Endothelial cell of umbilical vein (primary cell): ENCODE measurements at places on chromosomes 2 and 18.

- DNase-seq, result peak; percentile 10
Observed at GRCh38 chr2:61946666-61947065, 41.2 kb downstream of the COMMD1 start.

DNA sequence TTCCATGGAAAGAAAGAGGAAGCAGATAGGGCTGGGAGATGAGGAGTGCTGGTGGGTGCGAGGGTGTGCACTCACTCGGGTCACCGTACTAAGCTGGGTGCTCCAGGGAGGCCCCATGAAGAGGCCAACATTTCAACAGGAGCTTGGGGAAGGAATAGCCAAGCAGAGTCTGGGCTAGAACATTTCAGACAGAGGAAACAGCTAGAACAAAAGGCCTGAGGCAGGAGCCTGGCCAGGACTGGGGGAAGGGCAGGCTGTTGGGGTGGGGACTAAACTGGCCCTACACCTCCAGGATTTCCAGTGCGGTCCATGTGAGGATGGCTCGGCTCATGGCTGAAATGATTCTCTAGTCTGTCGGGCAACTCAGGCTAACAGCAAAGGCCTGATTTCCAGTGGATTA, 90.8 kb downstream of the ZFP36L2 start:
- no peak for DNase-seq

DNA sequence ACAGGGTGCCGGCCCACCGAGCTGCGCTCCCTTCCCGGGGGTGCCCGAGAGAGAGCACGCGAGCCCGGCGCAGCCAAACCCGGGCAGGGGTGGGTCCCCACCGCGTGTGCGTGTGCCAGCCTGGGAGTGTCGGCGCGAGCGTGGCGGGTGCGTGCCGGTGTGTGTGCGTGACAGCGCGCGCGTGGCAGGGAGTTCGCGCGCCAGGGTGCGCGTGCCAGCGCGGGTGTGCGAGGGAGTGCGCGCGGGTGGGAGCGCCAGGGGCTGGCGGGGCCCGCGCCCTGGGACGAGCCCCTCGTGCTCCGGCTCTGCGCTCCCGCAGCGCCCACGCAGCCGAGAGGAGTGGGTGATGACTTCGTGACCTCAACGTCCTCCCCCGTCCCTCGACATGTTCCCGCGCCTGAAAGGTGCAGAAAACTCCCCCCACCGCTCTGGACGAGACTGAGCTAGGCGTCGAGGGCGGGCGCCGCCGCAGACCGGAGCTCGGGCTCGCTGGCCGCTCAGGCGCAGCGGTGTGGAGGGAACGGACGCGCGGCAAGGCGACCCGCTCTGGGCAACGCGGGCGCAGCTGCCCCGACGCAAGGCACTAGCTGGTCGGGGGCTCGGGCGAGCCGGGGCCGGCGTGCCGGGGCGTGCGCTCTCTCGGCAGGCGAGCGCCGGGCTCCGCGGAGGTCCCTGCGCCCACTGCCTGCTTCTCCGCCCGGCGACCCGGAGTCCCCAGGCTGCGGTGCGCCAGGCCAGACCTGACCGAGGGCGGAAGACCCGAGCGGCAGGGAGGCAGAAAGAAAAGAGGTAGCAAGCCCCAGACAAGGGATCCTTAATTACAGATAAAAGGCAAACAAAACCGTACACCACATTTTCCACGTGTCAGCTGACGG, 582.8 kb downstream of the ZEB2 start:
- peak; percentile 48 for DNase-seq

DNA sequence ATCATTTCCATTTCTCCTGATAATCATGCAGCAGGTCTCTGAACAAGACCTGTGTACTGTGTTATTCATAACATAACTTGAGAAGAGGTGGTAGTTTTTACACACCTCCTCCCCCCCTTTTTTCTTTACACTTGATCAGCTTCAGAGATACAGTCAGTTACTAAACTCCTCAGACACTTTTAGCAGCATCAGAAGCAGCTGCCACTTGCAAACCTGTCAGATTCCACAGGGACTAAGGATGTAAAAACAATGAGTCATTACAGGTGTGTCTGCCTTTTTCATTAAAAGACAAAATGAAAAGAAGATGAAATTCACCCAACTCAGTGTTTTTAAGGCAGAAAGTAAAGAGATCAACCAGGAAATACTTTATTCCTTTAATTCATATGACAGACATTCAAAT, 254.0 kb downstream of the NRXN1 start:
- no peak for DNase-seq

DNA sequence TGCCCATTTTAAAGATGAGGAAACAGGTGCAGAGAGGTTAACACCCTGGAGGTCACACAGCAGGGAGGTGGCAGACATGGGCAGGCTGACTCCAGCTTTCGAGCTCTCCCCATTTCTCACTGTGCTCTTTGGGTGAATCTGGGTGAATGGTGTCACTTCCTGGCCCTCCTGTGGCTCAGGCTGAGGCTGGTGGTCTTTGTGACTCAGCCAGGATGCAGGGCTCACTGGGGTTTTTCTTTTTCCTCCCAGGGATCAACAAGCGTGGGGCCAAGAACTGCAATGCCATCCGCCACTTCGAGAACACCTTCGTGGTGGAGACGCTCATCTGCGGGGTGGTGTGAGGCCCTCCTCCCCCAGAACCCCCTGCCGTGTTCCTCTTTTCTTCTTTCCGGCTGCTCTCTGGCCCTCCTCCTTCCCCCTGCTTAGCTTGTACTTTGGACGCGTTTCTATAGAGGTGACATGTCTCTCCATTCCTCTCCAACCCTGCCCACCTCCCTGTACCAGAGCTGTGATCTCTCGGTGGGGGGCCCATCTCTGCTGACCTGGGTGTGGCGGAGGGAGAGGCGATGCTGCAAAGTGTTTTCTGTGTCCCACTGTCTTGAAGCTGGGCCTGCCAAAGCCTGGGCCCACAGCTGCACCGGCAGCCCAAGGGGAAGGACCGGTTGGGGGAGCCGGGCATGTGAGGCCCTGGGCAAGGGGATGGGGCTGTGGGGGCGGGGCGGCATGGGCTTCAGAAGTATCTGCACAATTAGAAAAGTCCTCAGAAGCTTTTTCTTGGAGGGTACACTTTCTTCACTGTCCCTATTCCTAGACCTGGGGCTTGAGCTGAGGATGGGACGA, 13.2 kb downstream of the ITM2C start:
- DNase-seq, result no peak

DNA sequence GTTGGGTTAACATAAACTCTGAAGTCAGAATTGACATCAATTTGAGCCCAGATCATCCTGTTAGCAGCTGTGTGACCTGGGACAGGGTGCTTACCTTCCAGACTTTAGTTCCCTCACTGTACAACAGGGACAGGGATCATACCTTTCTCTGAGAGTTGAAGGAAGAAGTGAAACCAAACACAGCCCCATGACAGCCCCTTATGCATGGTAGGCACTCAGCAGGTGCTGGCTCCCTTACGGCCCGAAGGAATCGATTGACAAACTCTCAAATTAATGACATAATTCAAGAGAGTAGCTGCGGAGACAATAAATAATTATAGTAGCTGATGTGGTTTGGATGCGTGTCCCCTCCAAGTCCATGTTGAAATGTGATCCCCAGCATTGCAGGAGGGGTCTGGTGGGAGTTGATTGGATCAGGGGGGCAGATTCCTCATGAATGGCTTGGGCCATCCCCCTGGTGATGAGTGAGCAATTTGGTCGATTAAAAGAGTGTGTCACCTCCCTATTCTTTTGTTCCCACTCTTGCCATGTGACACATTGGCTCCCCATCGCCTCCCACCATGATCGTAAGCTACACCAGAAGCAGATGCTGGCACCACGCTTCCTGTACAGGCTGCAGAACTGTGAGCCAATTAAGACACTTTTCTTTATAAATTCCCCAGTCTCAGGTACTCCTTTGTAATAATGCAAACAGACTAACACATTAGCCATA, 72.4 kb downstream of the ODC1 start:
- DNase-seq, result no peak

- DNase-seq, result no peak
Observed at GRCh38 chr2:170362871-170363631, 185.1 kb downstream of the MYO3B start.

DNA sequence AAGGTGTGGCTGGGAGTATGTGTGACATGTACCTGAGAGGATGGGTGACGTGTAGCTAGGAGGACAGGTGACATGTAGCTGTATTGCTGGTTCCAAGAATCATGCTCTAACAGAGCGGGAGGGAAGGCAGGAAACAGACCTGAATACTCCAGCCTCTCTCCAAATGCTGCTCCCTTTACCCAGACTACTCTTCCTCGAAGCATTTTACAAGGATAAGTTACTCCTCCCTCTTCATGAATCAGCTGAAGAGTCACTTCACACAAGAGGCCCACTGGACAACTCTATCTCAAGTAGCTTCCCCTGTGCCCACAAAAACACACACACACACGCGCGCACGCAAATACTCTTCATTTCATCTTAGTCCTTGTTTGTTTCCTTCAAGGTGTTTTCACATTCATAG, 52.6 kb upstream of the KIDINS220 start:
- no peak for DNase-seq

DNA sequence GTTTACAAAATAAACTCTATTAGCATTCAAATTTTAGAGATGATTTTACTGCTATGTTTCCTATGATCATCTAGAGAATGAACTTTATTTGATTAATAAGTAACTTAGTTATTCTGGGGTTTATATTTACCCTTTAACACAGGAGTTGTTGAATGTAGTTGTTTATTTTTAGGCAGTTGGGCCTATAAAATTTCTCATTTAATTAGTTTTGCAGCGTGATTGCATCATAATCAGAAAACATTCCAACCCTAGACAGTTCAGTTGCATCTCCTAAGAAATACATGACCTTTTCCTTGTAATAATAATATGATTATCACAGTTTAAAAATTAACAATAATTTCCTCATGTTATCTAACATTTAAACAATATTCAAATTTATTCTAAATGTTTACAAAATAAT, 224.7 kb upstream of the CDH7 start:
- DNase-seq, result no peak

- DNase-seq, result no peak
Observed at GRCh38 chr2:149218497-149218896, 111.9 kb upstream of the LYPD6 start.

- DNase-seq, result no peak
Observed at GRCh38 chr2:149082735-149083134, 44.2 kb downstream of the LYPD6B start.

- DNase-seq, result no peak
Observed at GRCh38 chr2:241094172-241094571, 7.9 kb downstream of the MTERF4 start.

DNA sequence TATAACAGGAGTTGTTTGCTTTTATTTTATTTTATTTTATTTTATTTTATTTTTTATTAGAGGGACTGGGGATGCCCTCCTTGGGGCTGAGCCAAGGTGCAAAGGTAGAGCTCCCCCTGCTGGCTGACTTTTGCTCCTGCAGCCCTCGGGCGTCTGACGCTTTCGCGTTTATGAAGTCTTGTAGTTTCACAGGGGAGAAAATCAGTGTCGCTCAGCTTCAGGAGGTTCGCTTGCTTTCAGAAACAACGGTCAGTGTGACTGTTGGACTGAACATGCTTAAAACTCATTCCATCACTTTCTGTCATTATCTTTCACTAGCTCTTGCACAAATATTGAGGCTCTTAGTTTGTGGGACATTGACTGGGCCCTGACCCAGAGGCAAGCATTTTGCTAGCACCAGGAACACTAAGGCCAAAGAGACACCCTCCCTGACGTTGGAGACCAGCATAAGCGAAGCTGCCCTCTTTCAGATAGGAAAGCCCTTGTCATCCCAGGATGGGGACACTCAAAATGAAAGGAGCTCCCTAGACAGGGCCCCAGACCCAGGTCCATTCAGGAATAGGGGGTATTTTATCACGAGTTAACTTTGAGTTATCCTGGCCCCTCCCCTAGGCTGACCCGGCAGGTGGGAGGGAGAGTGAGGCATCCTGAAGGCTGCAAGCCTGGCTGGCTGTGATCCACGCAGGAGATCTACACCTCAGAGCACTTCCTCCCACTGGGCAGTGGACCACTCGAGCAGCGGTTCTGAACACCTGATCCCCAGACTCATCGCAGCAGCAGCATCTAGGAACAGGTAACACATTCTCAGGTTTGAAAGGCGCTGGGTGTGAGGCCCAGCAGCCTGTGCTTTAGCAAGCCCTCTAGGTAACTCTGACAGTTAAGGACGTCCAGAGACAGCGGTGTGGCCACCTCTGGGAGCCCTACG, 34.4 kb downstream of the LGALSL start:
- peak; percentile 55 for DNase-seq

DNA sequence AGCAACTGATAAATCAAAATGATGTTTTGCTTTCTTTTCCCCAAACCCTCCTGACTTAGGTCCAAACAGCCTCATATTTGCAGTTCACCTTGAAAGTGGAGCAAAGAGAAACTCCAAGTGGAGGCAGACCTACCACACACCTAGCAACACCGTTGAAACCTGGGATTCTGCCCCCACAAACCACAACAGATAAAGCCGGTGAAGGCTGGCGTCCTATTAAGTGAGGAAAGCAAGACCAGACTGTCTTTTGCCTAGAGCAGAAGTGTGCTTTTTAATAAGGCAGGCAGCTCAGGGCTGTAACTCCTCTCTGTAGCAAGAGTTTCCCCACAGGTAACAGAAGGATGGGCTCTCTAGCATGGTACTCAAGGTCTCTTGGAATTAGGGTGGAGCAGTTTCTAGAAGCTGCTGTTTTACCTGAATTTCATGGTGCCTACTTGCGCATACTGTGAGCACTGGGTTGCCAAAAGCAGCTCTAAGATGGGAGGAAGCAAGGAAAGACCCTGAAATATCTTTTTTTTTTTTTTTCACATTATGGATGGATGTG, 336.9 kb downstream of the BCL11A start:
- no peak for DNase-seq

DNA sequence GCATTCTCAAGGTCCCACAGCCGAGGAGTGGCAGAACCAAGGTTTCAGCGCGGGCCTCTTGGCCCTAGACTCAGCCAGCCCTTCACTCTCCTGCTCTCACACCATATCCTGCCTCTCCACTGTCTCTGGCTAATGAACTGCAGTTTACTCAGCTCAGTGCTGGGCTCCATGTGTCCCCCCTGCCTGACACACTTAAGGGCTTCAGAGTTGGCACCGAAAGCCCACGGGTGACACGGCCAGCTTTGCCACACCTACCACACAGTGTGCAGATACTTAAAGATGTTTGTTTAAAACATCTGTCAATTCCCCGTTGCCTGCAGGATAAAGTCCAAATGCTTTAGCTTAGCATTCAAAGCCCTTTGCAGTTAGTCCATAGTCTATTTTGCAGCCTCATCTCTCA, 241.2 kb downstream of the SEPTIN10 start:
- DNase-seq, result no peak

- no peak for DNase-seq
Observed at GRCh38 chr2:20604401-20604911, 46.4 kb downstream of the HS1BP3 start.

GRCh38 chr2:227781841-227782240, 31.8 kb upstream of the CCL20 start:
- no peak for DNase-seq

DNA sequence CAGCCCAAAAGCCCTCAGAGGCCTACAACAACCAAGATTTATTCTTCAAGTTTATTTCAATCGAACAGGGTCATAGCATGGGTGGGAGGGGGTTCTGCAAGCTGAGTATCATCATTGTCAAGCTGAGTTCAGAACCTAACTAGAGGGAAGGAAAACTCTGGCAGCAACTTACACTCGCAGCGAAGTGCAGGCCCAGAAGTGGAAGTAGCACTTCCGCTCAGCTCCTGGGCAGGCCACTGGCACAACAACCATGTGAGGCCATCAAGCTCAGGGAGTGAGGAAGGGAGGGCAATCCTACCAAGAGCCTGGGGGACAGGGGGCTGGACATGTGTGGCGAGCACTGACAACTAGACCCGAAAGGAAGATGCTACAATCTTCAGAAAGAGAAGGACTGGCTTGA, 4.8 kb downstream of the UXS1 start:
- DNase-seq, result no peak

- peak; percentile 30 for DNase-seq
Observed at GRCh38 chr2:127381762-127382161, 6.0 kb downstream of the MAP3K2 start.

GRCh38 chr2:43714164-43714563, 37.9 kb upstream of the C1GALT1C1L start:
- peak; percentile 73 for DNase-seq
